ENCODE measurements at places on chromosomes 6 and 20.

- DNase-seq = no peak
These were observed 10.1 kb downstream of the ISM1 start for GRCh38 chr20:13231031-13231752.

GRCh38 chr6:49556429-49556837 is 6.0 kb downstream of the C6orf141 start:
- no peak for DNase-seq

GRCh38 chr6:169212436-169212835 is 41.2 kb downstream of the THBS2 start:
- no peak for DNase-seq

DNA sequence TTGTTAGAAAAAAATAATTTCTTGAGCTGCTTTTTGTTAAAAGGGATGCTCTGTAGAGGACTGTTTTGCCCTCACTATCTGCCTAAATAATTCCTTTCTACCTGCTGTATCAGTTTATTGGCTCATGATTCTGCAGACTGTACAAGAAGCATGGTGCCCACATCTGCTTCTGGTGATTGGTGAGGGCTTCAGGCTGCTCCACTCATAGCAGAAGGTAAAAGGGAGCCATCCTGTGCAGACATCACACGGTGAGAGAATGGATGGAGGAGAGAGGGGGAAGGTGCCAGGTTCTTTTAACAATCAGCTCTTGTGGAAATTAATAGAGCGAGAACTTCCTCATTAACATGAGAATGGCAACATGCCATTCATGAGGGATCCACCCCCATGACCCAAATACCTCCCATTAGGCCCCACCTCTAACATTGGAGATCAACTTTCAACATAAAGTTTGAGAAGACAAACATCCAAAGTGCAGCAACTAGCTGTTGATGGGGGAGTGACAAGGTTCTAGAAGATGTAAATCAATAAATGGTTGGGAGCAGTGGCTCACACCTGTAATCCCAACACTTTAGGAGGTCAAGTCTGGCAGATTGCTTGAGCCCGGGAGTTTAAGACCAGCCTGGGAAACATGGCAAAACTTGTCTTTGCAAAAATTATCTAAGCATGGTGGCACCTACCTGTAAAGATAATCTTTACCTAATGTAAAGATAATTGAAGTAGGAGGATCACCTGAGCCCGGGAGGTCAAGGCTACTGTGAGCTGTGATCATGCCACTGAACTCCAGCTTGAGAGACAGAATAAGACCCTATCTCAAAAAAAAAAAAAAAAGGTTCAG is 15.7 kb upstream of the AHCY start:
- no peak for DNase-seq

GRCh38 chr20:21510414-21511384 is 3.2 kb downstream of the NKX2-2 start:
- DNase-seq = no peak

DNA sequence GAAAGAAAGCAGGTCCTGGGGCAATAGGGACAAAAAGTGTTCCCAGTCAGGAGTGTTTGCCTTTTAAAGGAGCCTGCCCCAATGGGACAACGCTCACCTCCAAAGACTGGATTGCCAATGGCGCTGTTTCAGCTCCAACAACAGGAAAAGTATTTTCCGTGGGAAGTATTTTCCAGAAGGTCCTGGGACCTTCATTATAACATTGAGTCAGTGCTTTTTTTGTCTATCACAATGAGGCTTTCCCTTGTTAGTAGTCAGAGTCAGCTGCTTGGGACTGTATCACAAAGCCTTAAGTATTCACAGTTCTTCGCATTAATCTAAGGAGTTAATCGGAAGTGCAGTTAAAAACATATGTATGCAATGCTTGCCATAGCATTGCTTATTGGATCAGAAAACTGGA is 17.3 kb downstream of the TRAF3IP2 start:
- no peak for DNase-seq
